ENCODE measurements at places on chromosomes 4 and X. TPM values are rescaled to one million over a fixed set of nuclear protein-coding genes. Genes with fewer than 3 reads are reported as not detected.

DNA sequence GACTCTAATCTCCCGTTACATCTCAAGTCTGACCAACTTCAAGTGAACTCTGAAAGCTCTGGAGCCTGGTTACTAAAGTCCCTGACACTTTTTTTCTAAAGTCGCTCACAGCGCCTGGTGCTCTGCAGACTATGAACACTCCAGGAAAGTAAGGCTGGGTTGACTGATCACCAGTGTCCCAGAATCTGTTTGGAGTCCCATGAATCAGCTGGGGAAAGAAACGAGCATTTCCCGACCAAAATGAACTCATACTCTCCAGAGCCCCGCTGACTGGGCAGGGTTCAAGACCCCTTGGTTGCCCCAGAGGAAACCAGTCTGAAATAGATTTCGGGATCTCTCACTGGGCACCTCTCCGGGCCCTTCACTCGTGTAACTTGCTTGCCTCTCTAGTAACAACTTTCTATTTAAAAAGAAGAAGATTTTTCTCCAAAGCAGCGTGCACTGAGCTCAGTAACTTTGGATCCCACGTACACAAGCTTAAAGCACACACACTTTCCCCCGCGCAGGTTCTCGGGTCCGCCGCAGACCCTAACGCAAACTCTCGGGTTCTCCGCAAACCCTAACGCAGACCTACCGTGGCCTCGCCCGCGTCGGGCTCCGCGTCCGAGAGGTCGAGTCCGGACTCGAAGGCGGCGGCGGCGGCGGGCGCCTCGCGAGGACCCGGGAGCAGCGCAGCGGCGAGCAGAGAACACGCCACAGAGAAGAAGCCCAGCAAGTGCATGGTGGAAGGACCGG lies 964 bp downstream of the VEGFC start:
- H3K4me3 ChIP-seq = peak overlapping the region; percentile 89
- peaks cover 47% of the 10 kb centered on the region for H3K4me1 ChIP-seq
- H3K27ac ChIP-seq = peak overlapping the region; percentile 85
- no peaks in the 10 kb centered on the region for H3K27me3 ChIP-seq
- H3K36me3 ChIP-seq = 0 out of 2 replicates have a peak, but pooled peaks cover 12% of the 10 kb centered on the region
- peak; percentile 78 for DNase-seq

The CCDC120 gene
- total RNA-seq = not detected

The UNC5C gene
- not detected for total RNA-seq

The TLL1 gene
- not detected for total RNA-seq

The PNCK gene
- total RNA-seq = not detected

DNA sequence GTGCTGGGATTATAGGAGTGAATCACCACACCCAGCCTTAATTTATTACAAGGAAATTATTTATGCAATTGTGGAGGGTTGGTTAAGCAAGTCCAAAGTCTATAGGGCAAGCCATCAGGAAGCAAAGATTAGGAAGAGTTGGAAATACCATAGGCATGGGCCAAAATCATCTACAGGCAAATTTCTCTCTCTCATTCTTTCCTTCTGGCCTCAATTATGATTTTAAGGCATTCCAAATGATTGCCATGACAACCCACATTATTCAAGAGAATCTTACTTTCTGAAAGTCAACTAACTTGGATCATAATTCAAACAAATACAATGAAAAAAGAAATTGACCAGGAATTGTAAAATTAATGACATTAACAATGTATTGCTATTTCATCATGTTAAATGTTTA lies 400.8 kb downstream of the GPM6A start:
- H3K27ac ChIP-seq = peak overlapping the region; percentile 94
- H3K4me1 ChIP-seq = peaks cover 46% of the 10 kb centered on the region
- DNase-seq = peak; percentile 30
- no peaks in the 10 kb centered on the region for H3K36me3 ChIP-seq
- no peaks in the 10 kb centered on the region for H3K27me3 ChIP-seq

DNA sequence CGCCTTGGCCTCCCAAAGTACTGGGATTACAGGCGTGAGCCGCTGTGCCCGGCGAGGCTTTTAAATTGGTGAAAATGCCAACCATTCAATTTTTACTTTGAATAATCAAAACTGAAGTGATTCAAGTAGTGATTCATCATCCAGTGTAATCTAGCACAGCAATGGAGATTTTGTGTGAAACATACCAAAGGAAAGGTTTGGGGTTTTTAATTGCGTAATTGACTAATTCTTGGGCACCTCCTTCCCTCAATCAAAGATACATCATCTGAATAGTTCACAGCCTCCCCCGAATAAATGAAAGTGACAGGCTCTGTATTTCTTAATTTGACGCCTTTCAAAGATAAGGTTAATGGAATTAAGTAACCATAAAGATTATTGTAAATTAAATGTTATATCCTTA lies 69.0 kb downstream of the DMD start:
- H3K27ac ChIP-seq = no peak overlapping the region
- no peaks in the 10 kb centered on the region for H3K4me1 ChIP-seq
- no peaks in the 10 kb centered on the region for H3K27me3 ChIP-seq
- no peak overlapping the region for H3K4me3 ChIP-seq
- no peak for DNase-seq

The LANCL3 gene
- not detected for total RNA-seq

GRCh38 chr4:167842487-167842886 lies 249.8 kb upstream of the ANXA10 start:
- no peak overlapping the region for H3K27ac ChIP-seq
- H3K36me3 ChIP-seq = no peaks in the 10 kb centered on the region
- peaks cover 6% of the 10 kb centered on the region for H3K27me3 ChIP-seq
- no peak overlapping the region for H3K4me3 ChIP-seq
- H3K4me1 ChIP-seq = no peaks in the 10 kb centered on the region

GRCh38 chr4:128583753-128584712 lies 225.5 kb upstream of the JADE1 start:
- no peak overlapping the region for H3K4me3 ChIP-seq
- no peak overlapping the region for H3K27ac ChIP-seq
- H3K27me3 ChIP-seq = no peaks in the 10 kb centered on the region
- H3K36me3 ChIP-seq = no peaks in the 10 kb centered on the region

- DNase-seq = peak; percentile 36
- H3K27me3 ChIP-seq = no peaks in the 10 kb centered on the region
- no peaks in the 10 kb centered on the region for H3K36me3 ChIP-seq
These were observed 69.8 kb downstream of the GAB1 start for GRCh38 chr4:143406523-143406922.

- peaks cover 13% of the 10 kb centered on the region for H3K4me1 ChIP-seq
- no peak for DNase-seq
- no peaks in the 10 kb centered on the region for H3K36me3 ChIP-seq
- H3K4me3 ChIP-seq = no peak overlapping the region
- H3K27me3 ChIP-seq = no peaks in the 10 kb centered on the region
These were observed 18.0 kb downstream of the PRSS48 start for GRCh38 chr4:151294833-151295496.

All from GM23248 (cell line).